ENCODE measurements at places on chromosomes 13 and 19. TPM values are rescaled to one million over a fixed set of nuclear protein-coding genes. Genes with fewer than 3 reads are reported as not detected.

DNA sequence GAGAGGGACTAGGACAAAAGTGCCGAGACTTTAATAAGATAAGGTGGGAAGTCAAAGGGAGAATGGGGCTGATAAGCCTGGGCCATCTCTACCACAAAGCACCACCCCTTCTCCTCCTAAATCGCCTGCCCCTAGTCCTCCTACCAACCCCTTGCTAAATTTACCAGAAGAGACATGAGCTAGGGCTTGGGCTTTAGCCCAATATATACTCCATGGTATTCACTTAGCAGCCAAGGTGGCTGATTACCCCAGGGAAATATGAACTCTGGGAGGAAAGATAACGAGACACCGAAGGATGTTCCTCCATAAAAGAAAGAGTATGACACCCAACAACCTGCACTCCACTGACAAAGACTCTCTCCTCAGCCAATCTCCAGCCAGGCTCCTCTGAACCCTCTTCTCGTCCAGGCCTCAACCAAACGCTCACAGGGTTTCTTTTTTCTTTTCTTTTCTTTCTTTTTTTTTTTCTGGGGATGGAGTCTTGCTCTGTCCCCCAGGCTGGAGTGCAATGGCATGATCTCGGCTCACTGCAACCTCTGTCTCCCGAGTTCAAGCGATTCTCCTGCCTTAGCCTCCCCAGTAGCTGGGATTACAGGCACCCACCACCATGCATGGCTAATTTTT is 610.2 kb downstream of the UQCRFS1 start:
- no peak for DNase-seq

DNA sequence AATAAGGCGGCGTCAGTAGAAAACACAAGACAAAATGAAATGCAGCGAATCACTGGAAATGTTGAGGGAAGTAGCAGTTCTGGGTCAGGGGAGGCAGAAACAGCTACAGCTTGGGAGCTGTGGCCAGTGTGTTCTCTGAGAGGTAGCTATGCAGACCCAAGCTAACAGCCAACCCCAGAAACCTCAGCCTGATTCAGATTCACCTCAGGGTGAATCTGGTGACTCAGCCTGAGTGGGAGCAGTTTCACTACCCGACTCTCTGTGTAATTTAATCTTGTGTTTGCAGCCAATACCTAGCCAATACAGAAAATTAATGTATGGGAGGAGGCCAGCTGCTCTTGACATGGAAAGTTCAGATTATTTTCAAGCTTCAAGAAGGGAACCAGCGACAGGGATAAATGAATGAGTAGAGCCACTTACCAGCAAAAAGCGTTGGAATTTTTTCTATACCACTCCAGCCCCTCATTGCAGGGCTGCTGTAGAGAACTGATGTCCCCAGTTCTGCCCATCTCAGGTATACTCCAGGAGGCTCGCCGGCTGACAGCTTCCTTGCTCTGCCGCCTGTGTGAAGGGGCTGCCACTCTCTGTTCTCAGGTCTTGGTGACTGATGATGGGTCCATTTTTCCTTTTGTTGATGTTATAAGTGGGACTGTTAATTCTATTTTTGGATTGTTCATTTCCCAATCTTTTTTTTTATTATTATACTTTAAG is 8.9 kb downstream of the IGFL3 start:
- DNase-seq = no peak

DNA sequence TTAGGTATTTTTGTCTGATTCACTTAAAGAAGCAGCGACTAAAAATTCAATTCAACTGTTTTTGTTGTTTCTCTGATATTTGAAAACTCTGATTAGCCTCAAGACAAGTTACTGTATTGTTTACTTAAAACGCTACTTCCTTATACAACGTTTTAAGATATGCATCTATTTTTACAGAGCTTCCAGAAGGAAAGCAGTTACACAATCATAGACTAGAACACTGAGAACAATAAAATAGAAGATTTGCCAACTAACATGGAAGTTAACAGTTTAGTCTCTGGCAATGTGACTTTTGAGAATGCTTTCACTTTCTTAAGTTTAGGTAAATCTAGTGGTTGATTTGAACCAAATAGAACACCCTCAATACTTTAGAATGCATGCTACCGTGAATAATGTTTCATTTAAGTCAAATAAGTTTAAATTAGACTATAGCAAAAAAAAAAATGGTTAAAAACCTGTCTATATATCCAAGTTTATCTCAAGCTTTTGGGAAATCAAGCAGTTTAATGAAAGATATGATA is 614.8 kb downstream of the DACH1 start:
- no peak for DNase-seq

DNA sequence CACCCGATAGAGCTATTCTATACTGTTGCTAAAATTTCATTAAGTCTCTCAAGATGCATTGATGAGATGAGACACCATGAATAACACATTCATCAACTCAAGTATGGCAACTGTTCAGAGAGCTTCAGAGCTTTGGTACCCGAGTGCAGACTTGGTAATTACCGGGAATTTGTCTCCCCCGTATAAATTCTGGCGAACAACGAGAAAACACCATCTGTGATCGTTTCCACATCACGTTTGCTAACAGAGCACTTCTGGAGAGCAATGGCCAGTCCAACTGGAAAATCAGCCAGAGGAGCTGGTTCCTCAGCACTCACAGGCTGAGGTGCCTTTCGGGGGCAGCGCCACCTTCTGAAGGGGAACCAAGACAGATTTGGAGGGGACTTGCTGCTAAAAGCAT is 40.2 kb downstream of the SUGP2 start:
- DNase-seq = no peak

DNA sequence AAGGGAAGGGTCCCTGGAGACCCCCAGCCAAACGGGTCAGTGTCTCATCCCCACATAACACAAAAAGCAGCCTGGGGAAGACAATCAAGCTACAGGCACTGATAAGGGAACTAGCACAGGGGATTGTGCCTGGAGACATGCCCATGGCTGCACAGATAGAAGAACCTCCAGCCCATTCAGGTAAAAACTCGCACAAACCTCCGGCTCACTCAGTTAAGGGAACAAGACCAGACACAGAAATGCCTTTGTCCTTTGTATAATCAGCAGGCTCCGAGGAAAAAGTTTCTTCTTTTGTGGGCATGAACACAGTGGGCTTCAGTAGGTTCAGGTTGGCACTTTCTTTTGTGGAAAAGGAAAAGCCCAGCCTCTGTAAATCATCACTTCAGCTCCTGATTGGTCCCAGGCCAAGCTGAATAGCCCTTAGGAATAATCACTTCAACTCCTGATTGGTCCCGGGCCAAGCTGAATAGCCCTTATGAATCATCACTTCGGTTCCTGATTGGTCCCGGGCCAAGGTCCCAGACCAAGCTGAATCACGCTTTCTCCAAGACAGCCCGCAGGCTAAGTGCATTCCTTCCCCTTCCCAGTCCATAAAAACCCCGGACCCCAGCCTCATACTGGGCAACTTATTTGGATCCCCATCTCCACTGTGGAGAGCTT is 5.0 kb upstream of the ZNF230 start:
- no peak for DNase-seq

GRCh38 chr19:46607448-46607841 is 6.3 kb downstream of the CALM3 start:
- no peak for DNase-seq

GRCh38 chr19:4295972-4296771 is 6.0 kb downstream of the TMIGD2 start:
- DNase-seq = no peak

GRCh38 chr19:58353717-58354477 is 605 bp upstream of the A1BG start:
- DNase-seq = no peak

GRCh38 chr13:23699271-23699670 is 129.1 kb downstream of the TNFRSF19 start:
- DNase-seq = no peak

GRCh38 chr19:11414544-11414943 is 4.6 kb downstream of the RGL3 start:
- DNase-seq = no peak

Gene MEIOSIN
- not detected for polyA plus RNA-seq

Gene PTH2
- polyA plus RNA-seq = not detected

Gene CCDC194
- polyA plus RNA-seq = not detected

Gene F2RL3
- polyA plus RNA-seq = 5.4 TPM

Gene ZNF534
- polyA plus RNA-seq = 0.35 TPM

Data from urinary bladder (tissue), 4 donors.